Stomach (tissue), 19 donors: ENCODE measurements at places on chromosomes 3 and 15.

- no peak for DNase-seq
Observed at GRCh38 chr15:51386486-51386885, 45.0 kb downstream of the GLDN start.

GRCh38 chr3:32698506-32698905 is 13.5 kb downstream of the CNOT10 start:
- no peak for DNase-seq

- no peak for DNase-seq
Observed at GRCh38 chr3:150603980-150604319, 829 bp downstream of the SELENOT start.

DNA sequence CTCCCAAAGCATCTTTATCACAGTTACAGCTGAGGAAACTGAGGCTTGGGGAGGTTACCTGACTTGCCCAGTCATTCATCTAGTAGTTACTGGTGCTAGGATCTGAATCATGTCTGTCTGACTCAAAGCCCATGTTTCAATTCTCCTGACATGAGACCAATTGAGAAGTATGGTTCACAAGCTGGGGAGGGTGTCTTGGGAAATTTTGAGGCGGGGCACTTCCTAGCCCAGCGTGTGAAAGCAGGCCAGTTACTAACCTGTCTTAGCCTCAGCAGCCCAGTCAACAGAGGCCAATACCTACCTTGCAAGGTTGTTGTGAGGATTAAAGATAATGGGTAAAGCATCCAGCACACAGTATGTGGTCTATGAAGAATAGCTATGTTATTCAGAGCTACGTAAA is 37.0 kb downstream of the CLDN18 start:
- no peak for DNase-seq
